ENCODE measurements at places on chromosomes 13 and 19. TPM values are rescaled to one million over a fixed set of nuclear protein-coding genes. Genes with fewer than 3 reads are reported as not detected.

DNA sequence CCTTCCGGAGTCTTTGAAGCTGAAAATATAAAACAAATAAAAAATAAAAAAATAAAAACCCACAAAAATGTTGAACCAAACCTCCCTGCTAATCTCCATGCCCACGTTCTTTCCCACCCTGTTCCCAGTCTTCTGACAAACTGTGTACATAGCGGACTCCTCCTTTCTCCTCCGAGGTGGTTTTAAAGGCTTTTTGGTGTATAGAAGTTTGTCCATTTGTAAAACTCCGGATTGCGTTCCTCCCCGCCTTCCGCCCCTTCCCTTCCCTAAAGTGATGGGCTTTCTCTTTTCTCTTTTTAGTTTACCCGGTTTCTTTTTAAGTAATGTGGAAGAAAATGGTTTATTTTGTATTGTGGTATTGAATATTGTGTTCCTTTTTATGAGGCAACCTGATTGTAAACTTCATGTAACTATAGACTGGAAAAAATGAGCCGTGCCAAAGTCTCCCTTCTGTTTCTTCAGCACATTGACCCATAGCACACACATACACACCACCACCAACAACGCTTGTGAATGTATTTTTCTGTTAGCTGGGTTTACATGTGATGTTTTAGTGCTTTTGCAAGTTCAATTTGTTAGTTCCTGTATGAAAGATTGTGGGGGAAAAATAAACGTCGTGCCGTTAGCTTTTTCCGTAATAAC, 4.4 kb downstream of the ZIC2 start:
- no peak for DNase-seq

NPAS1 gene
- not detected for total RNA-seq

DNA sequence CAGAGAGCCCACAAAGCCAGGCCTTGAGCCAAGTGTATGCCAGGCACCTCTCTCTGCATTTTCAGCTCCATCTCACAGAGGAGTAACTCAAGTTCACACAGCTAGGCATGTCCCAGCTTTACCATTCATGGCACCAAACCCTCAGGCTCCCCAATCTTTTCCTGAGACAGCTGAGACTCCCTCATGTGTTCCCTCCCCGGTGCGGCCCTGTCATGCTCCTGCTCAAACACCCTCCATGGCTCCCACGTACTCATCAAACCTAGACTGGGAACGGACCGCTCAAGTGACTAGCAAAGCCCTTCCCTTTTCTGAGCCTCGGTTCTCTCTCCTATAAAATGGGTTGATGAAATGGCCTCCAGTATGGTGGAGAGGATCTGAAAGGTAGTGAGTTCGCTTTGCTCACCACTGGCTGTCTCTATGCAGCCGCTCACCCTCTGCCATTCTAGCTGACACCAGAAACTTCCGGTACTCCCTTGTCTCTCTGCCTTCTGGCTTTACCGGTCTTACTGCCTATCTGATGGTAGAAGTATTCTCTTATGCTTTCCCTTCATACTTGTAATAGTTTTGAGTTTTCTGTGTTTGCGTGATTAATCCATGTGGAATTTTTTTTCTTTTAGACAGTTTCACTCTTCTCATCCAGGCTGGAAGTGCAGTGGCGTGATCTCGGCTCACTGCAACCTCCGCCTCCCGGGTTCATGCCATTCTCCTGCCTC, 7.8 kb upstream of the SLC44A2 start:
- peak; percentile 53 for DNase-seq

DNA sequence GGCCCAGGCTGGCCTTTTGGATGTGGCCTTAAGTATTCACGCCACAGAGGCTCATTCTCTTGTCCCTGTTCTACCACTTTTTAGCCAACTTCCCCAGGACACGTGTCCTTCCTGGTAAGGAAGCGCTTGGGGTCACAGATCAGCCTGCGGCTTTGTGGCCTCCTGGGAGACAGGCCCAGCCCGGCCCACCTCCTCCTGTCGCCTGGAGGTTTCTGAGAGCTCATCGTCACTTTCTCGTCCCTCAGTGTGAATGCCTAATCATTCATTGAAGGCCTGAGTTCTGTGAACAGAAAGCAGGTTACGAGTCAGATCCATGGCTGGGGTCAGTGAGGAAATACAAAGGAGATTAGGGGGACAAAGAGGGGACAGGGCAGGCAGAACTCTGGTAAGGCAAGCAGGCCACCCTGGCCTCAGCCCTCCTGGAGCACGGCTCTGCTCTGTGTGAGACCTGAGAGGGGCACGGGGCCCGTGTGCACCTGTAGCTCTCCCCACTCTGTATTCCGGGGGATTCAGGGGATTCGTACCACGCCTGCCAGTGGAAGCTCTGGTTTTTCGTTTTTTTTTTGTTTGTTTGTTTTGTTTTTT, 38.6 kb upstream of the TSHZ3 start:
- DNase-seq = no peak

- DNase-seq = no peak
Observed at GRCh38 chr19:38061294-38061693, 154.3 kb downstream of the SIPA1L3 start.
